ENCODE measurements at places on chromosomes 7 and 10.

- DNase-seq: no peak
Measured at GRCh38 chr10:132677096-132677472, 108.9 kb downstream of the NKX6-2 start.

DNA sequence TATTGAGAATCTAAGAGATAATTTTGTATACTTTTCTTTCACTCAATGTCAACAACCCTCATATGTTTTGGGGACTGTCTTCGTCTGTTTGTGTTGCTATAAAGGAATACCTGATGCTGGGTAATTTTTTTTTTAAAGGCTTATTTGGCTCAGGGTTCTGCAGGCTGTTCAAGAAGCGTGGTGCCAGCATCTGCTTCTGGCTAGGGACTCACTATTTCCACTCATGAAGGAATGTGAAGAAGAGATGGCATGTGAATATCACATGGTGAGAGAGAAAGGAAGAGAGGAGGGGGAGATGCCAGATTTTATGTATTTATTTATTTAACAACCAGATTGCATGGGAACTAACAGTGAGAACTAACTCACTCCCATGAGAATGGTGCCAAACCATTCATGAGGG is 827.4 kb upstream of the PHF14 start:
- no peak for DNase-seq

DNA sequence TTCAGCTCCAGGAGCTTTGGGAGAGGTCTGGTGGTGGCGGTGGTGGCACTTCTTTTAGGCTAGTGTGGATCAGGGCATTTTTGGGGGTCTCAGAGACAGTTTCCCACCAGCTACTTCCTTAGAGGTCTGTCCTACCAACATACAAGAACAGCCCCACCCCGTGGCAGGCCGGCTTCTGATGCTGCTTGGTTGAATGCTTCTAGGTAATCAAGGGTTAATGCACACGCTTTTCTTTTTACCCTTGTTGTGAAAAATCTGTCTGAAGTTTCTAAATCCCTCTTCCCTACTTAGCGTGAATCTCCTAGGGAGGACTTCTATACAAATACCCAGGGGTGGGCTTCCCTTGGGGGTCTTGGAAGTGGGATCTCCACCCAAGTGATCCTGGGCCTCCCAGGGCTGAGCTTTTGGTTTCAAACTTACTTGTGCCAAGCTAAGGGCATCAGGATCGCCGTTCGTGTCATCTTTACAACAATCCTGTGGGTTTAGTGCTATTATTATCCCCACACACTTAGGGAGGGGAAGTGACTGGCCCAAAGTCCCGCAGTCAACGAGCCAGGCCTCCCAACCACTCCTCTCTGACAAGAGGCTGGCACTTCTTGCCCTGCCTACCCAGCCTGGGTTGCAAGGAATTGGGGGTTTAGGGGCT is 1.7 kb downstream of the SH2B2 start:
- DNase-seq: no peak

GRCh38 chr10:95456516-95456915 is 104.7 kb downstream of the SORBS1 start:
- no peak for DNase-seq

All from NCI-H69 (cell line).